ENCODE measurements at places on chromosomes 6 and 20.
A peak's percentile ranks its signal among the peaks of the same experiment; 100 is the strongest.

- DNase-seq = no peak
Observed at GRCh38 chr20:5592823-5593739, 157.1 kb upstream of the SHLD1 start.

GRCh38 chr6:163366288-163366687 lies 48.2 kb upstream of the QKI start:
- DNase-seq = no peak

- no peak for DNase-seq
Observed at GRCh38 chr6:69957985-69958559, 91.7 kb downstream of the COL19A1 start.

DNA sequence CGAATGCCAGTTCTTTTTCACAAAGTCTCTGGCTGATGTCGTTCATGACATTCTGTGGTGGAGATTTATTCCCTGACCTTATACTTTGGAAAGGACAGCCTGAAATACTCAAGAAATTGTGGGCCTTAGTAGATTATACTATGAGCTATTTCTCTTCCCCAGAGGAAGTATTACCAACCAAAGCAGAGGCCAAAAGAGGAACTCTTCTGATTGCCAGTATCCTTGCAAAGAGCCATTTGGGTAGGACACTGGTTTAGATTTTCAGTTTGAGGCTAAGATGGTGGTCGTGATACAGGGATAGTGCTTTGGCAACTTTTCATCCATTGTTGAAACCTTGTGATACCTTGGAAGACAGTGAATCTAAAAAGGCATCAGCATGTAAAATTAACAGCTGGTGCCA lies 327.3 kb downstream of the HACE1 start:
- peak; percentile 54 for DNase-seq

GRCh38 chr20:46438156-46438750 lies 31.8 kb upstream of the ELMO2 start:
- DNase-seq = peak; percentile 73

- DNase-seq = no peak
Observed at GRCh38 chr6:140661691-140662090, 1287.2 kb upstream of the CITED2 start.

DNA sequence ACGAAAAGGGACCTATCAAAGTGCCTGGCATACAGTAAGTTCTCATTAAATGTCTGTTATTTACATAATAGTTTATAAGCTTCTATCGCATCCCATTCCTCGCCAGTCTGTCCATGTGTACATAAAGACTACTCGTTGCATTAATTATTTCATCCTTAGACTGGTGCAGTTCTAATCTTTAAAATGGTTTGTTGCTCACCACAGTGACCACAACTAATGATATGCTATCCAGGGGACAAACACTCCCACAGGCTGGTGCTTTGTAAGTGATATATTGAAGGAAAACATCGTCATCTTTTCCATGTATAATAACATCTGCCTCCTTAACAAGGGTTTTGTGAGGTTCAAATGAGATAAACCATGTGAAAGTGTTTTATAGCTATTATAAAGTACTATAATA lies 39.0 kb upstream of the HBS1L start:
- DNase-seq = no peak

DNA sequence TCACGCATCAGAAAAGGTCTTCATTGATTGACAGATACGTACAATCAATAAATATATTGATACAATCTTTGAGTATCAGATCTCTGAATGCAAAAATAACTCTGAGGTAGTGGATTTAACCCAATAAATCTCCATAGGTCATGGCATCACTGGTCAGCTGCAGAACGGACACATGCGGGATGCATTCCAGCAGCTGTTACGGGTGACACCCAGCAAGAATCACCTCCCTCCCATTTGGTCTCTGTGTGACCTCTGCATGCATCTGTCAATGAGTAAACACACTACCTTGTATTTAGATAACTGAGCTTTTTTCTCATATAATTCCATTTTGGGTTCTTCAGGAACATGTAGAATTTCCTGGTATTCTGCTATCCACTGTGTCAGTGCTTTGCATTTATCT lies 285.4 kb downstream of the SYNE1 start:
- DNase-seq = no peak

DNA sequence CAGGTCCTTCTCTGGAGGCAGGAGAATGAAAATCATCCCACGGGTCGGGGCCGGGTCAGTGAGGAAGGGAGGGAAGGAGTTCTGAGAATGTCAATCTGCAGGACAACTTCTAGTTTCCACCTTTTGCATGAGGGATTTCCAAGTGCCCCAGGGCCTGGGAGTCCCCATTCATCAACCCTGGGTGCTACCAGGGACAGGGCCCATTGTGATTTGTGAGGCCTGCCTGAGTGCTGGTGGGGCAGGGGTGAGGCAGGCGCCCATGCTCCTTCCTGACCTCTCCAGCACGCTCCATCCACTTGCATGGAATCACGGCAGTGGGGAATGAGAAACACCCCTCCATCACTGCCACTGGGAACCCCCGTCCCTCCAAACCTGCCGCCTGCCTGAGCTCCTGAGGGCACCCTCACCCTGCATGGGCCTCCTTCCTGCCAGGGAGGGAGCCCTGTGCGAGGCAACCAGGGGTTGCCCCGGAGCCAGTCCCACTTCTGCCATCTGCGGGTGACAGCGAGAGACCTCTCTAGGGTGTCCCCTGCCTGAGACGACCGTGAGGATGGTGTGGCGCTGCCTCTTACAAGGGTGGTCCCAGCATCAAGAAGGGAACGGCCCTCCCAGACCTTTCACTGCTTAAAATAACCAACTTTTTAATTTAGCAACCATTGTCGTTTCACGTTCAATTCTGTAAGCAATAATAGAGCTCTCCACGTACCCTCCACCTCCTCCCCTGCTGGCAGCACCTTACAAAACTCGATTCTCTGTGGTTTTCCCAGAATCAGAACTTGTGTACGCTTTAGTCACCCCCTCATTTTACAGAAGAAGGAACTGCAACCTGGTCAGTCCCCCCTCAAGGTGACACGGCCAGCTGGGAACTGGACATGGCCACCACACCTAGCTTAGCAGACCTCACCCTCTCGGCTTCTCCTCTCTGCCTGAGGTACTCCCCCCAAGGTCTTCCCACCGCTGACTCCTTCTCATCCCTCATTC lies 28.6 kb downstream of the PMEPA1 start:
- DNase-seq = no peak

- DNase-seq = no peak
Observed at GRCh38 chr6:117561128-117561527, 41.2 kb downstream of the GOPC start.

DNA sequence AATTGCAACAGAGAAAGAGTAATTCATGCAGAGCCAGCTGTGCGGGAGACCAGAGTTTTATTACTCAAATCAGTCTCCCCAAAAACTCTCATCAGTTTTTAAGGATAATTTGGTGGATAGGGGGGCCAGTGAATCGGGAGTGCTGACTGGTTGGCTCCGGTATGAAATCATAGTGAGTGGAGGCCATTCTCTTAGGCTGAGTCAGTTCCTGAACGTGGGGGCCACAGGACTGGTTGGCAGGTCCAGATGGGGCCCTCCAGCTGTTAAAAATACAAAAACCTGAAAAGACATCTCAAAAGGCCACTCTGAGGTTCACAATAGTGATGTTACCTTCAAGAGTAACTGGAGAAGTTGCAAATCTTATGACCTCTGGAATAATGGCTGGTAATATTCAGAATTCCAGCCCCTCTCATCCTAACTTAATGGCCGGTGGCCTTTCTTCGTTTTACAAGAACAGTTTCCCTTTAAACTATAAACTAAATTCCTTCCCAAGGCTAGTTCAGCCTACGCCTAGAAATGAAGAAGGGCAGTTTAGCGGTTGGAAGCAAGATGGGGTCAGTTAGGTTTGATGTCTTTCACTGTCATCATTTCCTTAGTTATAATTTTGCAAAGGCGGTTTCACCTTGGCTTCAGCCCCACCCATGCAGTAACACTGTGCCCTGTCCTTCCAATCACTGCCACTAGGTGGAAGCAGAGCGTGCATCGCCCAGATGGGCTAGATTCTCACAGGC lies 6.8 kb upstream of the MICA start:
- peak; percentile 34 for DNase-seq

DNA sequence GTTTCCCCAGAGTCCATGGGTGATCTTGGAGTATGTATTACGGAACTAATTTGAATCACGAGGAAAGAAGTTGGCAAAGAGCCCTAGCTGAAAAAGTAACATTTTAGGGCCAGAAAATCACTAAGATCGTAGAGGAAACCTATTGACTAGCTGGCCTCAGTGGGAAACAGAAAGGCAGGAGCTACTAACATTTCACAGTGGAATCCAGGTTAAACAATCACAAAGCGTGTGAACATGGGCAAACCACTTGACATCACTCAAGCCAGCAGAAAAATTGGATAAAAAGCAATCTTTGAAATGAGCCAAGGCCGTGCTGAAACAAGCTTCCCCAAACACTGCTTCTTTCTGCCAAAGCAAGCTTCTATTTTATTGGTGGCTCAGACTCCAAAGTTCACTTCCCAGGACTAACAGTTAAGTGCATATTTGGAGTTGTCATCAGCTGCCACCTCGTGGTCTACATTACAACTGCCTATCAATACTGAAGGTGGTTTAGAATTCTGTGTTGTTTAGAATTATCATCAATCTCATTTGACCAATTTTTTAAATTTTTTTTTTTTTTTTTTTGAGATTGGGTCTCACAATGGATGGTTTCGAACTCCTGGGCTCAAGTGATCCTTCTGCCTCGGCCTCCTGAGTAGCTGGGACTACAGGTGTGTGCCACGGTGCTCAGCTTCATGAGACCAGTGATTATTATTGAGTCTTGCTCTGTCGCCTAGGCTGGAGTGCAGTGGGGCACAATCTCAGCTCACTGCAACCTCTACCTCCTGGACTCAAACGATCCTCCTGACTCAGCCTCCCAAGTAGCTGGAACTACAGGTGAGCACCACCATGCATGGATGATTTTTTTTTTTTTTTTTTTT lies 10.6 kb downstream of the RPS10 start:
- DNase-seq = peak; percentile 80

DNA sequence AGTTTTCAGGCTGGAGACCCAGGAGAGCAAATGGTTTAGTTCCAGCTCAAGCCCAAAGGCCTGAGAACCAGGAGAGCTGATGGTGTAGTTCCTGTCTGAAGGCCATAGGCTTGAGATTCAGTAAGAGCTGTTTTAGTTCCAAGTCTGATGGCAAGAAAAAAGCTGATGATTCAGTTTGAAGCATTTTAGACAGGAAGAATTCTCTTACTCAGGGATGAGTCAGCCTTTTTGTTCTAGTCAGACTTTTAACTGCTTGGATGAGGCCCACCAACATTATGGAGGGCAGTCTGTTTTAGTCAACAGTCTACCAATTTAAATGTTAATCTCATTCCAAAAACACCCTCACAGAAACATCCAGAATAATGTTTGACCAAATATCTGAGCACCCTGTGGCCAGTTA lies 2.5 kb downstream of the ZSCAN26 start:
- peak; percentile 45 for DNase-seq

GRCh38 chr6:71126506-71126905 lies 162.1 kb upstream of the OGFRL1 start:
- DNase-seq = no peak

DNA sequence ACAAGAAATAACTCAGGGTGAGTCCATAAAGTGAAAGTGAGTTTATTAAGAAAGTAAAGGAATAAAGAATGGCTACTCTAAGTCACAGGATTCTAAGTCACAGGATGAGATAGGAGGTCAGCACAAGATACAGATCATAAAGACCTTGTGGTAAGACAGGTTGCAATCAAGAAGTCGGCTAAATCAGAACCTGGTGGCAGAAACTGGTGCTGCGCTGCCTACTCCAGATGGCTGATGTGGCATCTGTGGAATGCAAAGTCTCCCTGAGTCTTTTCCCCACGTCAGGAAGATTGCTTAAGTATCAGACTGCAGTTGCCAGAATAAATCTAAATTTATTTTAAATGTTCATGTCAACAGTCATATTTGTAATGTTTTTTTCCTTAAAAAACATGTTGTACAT lies 10.7 kb upstream of the KCNK15 start:
- DNase-seq = no peak
